Activated T-helper 1 cell treated with anti-CD3 and anti-CD28 coated beads, Interleukin-2, amount 50 U/mL, for 16 hours (primary cell): ENCODE measurements at places on chromosomes 2 and 18.

DNA sequence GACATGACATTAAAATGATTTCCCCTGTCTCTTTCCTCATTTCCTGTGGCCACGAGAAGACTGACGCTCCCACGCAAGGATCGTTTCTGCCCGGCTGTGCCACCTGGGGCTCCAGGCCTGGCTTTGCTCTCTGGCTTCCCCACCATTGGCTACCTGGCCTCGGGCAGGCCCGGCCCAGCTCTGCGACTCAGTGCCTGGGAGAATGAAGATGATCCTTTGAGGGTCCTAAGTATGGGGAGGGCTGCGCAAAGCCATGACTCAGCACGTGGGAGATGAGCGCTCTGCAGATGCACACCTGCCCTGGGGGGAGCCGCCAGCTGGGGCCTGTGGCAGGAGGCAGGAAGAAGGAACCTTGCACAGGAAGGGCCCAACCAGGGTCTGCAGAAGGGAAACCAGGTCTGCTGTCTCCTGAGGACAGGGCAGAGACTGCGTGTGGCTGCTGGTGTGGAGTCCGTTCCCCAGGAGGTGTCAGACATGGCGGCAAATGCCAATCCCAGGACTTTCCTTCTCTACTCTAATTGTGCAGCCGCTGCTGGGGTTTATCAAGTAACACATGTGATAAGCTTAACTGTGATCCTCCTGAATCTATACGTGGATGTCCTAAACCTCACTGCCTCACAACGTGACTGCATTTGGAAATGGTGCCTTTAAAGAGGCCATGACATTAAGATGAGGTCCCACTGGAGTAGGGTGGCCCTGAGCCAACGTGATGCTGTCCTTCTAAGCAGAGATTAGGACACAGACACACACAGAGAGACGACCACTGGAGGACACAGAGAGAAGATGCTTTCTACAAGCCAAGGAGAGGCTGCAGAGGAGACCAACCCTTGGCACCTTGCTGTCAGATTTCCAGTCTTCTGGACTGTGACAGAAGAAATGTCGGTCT lies 32.9 kb downstream of the MBP start:
- no peak for DNase-seq

- DNase-seq = no peak
Observed at GRCh38 chr18:60411715-60412114, 39.1 kb upstream of the MC4R start.

DNA sequence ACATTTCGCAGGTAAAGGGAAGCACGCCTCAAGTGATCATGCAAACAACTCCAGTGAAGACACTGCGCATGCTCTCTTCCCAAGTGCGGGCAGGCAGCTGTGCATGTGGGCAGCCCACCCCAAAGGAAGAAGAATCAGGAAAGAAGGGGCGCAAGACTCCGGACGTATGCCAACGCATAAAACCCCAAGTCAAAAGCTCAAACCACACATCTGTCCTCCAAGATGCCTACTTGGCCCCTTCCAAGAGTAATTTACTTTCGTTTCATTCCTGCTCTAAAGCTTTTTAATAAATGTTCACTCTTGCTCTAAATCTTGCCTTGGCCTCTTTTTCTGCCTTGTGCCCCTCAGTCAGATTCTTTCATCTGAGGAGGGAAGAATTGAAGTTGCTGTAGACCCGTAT lies 254.9 kb downstream of the PIEZO2 start:
- no peak for DNase-seq

GRCh38 chr18:31630549-31630948 lies 38.9 kb downstream of the TTR start:
- DNase-seq = no peak

DNA sequence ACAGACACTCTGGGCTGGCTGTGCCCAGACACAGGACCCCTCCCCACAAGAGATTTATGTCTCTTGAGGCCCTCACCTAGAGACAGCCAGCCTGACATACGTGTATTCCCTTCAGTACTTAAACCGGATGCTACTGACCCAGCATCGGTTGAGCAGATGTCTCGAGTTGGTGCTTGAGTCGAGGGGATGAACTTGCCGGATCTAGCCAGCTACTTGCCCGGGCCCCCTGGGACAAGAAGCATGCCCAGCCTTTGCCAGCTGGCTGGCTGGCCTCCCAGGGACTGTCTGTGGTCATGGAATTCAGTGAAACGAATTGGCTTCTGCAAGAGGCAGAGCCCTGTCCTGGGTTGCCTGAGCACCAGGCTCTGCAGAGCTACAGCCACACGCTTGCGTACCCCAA lies 36.0 kb downstream of the DNMT3A start:
- DNase-seq = no peak

DNA sequence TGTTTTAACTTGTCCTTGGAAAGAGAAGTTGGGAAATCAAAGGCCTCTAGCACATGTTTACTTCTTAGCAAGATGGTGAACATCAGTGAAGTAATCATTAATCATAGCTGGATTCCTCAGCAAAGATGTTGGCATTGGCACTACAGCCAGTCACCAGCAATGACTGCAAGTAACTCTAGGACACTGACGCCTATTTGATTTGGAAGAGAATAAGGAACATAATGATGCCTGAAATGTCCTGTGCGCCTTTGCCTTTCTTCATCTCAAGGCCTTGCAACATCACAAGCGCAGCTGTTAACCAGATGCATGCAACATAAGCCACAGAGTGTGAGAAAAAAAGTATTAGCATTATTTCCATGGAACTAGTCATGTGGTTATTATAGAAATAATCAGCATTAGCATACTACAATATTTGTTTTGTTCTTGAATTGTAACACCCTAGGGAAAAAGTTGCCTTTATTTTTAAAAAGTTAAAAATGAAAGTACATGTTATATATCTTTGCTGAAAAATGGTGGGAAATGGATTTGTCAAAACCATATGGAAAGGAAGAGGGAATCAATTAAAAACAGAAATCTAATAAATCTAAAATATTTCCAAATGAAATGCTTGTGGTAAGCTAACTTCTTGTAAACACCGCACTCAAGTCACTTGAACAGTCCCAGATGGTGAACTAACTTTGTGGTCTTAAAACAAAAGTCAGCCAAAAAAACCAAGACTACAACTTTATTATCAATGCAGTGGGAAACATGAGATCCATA lies 55.6 kb downstream of the THADA start:
- no peak for DNase-seq

GRCh38 chr2:109254174-109254904 lies 125.3 kb downstream of the SH3RF3 start:
- no peak for DNase-seq

DNA sequence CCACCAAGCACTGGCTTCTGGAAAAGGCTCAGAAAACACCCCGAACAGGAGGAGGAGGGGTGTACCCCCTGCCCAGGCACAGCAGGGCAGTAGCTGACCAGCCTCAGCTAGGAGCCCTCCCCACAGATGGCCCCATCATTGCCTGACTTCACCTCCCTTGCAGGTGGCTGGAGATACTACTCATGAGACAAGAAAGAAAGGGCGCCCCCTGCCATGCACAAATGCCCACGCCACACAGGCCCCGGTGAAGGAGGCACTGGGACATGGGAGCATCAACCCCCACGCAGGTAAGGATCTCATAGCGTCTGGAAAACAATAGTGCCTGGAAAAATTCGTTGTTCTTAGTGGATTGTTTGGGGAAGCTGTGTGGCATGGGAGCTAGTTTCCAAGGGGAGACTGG lies 240.6 kb downstream of the TFCP2L1 start:
- DNase-seq = no peak

DNA sequence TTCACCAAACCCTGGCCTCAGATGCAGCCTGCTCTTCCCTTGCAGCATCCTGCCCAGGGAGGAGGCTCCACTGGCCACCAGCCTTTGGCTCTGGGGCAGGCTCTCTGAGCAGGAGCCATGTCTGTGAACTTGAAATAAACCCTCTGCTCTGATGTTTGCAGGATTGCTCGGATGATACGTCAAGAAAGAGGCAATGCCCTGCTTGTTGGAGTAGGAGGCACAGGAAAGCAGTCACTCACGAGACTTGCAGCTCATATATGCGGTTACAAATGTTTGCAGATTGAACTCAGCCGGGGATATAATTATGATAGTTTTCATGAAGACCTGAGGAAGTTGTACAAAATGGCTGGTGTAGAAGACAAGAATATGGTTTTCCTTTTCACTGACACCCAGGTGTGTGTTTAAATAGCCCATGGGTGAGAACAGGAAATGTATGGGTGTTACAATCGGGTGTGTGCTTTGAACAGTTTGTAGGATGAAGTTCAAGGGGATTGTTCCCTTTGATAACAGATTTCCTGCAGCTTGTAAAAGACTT lies 177.9 kb downstream of the DNAH6 start:
- no peak for DNase-seq

- no peak for DNase-seq
Observed at GRCh38 chr2:203636588-203637470, 69.6 kb upstream of the CD28 start.

DNA sequence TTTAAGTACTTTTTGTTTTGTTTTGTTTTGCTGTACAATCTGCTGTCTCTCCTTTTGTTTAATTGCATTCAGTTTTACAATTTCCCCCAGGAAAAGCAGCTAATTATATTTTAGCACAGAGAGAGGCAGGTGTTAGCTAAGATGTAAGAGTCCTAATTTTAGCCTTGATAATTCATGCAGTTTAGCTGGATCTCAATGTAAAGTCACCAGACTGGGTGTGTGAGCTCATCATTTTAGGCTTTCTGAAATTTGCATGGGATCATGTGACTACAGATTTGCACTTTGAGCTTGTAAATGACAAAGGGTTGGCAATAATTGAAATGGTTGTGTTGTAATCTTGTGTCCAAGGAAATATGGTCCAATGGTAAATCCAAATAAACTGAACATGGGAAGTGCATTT lies 68.5 kb downstream of the ETAA1 start:
- DNase-seq = no peak

GRCh38 chr2:16330571-16330970 lies 335.1 kb downstream of the CYRIA start:
- no peak for DNase-seq

DNA sequence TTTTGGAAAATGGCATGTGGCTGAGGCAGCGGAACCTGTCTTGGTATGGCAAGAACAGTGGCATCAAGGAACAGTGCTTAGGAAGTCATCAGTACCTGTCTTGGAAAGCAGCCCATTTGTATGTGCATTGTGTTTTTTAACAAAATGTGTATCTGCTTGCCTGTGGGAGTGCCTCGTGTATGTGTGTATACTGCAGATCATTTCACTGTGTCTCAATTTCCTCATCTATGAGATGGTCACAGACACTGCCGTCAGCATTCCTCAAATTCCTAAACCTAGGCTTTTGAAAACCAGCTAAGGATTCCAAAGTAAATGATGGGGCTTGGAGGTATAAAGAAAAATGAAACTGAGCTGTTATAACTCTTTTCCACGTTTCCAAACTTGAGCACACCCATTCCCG lies 441.3 kb downstream of the RND3 start:
- DNase-seq = no peak

GRCh38 chr18:27695052-27695451 lies 481.9 kb downstream of the CDH2 start:
- no peak for DNase-seq

- no peak for DNase-seq
Observed at GRCh38 chr2:130823886-130824491, 12.7 kb upstream of the ARHGEF4 start.

DNA sequence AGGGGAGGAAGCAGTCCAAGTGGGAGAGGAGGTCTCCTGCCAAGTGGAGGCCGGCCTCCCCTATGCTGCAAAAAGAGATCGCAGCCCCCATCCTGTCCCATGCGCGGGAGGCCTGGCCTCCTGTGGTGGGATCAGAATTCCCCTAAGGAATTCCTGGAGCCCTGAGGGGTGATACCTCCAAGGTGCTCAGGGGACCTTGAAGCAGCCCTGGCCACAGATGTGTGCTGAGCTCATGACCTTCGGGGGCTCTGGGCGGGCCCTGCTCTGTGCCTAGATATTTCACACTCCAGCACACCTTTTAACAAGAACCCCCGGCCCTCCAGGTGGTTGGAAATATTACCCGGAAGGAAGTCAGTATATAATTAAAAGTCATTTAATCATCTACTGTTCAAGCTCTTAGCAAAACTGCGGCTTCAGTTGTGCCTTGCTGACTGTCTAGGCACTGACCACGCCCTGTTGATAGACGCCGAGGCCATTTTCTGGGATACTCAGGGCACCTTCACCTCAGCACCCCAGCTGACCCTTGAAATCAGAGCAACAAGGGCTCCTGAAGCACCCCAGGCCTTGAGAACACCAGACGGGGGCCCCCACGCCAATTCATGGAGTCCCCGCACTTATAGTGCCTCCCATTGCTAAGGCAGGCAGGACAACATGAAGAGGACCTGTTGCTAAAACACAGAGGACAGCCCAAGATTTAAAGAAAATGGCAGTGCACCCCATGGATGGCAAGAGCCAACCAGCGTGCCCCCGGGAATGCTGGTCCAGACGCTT lies 119.1 kb downstream of the NDUFA10 start:
- no peak for DNase-seq

DNA sequence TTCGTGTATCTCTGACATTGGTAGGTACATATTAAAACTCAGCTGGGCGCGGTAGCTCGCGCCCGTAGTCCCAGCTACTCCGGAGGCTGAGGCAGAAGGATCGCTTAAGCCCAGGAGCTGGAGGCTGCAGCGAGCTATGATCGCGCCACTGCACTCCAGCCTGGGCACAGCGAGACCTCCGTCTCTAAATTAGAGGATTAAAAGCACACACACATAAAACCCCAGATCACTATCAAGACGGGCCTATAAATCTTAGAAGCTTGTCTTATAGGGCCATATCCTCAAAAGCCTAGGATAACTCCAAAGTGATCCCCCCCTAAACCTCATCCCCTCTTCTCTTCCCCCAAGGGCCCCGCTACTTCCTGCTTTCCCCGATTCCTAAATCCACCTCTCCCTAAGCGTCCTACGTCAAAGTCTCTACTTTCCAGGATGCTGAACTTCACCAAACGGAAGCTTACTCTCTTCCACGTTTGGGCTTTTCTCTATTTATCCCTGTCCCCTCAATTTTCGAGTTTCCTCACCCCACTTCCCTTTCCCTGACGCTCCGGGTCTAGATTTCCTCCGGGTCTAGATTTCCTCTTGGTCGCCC lies 707 bp downstream of the KRCC1 start:
- no peak for DNase-seq

GRCh38 chr18:45540125-45540524 lies 75.2 kb upstream of the SLC14A2 start:
- DNase-seq = no peak

GRCh38 chr18:424071-424661 lies 76.3 kb downstream of the COLEC12 start:
- DNase-seq = no peak

DNA sequence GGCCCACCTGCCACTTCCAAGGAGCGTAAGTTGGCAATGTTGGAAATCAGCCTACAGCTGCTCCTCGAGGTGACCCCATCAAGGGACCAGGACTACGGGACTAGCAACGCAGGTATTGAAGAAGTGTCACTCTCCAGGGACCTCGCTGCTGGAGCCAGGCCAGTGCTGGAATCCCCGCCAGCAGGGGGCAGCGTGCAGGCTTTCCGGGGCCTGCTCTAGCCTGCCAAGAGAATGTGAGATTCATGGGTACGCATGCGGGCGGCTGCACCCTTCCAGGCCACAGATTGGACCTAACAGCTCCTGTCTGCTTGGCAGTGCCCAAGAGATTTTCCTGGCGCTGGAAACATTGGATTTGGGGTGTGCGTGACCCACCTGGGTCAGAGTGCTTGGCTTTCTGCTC lies 182.8 kb upstream of the RAB12 start:
- no peak for DNase-seq
